ENCODE measurements at places on chromosomes 12 and 14. TPM values are rescaled to one million over a fixed set of nuclear protein-coding genes. Genes with fewer than 3 reads are reported as not detected.

Gene DPF3
- 6.3 TPM for polyA plus RNA-seq

Gene CSRP2
- polyA plus RNA-seq = 2.5 TPM

- no peak for DNase-seq
These were observed 13.3 kb downstream of the SLCO1B1 start for GRCh38 chr12:21144309-21144708.

- DNase-seq = no peak
These were observed 27.2 kb upstream of the GPR132 start for GRCh38 chr14:105092171-105093037.

- no peak for DNase-seq
These were observed 6.2 kb upstream of the PTGER2 start for GRCh38 chr14:52307905-52308304.

Measured in naive B cell (primary cell).